ENCODE measurements at places on chromosomes 7 and 10.

GRCh38 chr10:104339469-104340110 lies 1.3 kb upstream of the ITPRIP start:
- DNase-seq, result no peak

DNA sequence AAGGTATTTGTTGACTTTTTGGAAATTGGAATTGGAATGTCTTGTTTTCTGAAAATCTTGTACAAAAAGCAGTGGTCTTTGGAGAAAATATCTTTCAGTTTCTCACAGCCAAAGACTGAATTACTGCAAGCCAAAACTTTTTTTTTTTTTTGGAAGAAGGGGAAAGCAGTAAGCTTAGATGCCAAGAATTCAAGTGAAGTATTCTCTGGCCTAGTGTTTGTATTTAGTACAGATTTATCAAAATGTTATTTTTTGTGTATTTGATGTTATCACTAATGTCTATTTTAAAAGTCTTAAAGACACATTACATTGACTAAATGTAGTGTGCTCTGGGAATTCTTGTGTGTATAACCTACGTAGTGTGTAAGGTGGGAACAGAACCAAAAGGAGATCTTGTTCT lies 6.2 kb downstream of the TET1 start:
- no peak for DNase-seq

DNA sequence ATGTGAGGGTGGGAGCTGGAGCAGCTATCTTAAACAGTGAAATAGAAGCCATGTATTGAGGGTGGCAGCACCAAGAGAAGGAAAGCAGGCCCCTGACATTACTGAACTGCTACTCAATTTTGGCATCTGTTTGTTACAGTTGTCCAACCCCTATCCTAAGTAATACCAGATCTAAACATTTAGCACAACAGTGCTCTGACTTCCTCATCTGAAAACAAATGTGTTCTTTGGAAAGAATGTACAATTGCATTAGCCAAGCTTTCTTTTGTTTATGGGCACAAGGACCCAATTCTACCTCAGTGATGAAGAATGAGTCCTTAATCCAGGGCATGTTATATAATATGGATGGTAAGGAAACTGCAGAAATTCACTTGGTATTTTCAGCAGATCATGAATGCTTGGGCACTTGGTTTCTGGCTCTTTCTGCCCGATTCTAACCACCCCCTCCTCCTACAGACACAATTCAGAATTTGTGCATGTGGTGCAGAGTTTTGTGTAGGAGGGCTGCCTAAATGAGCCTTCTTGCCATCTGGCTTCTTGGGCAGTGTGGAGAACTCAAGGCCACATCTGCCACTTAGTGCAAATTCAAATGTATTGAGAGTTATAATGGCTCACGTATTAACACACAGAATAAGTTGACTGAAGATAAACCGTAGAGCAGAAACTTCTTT lies 36.9 kb upstream of the KMT2E start:
- no peak for DNase-seq

- DNase-seq, result no peak
Observed at GRCh38 chr7:1590476-1590875, 20.6 kb upstream of the PSMG3 start.

DNA sequence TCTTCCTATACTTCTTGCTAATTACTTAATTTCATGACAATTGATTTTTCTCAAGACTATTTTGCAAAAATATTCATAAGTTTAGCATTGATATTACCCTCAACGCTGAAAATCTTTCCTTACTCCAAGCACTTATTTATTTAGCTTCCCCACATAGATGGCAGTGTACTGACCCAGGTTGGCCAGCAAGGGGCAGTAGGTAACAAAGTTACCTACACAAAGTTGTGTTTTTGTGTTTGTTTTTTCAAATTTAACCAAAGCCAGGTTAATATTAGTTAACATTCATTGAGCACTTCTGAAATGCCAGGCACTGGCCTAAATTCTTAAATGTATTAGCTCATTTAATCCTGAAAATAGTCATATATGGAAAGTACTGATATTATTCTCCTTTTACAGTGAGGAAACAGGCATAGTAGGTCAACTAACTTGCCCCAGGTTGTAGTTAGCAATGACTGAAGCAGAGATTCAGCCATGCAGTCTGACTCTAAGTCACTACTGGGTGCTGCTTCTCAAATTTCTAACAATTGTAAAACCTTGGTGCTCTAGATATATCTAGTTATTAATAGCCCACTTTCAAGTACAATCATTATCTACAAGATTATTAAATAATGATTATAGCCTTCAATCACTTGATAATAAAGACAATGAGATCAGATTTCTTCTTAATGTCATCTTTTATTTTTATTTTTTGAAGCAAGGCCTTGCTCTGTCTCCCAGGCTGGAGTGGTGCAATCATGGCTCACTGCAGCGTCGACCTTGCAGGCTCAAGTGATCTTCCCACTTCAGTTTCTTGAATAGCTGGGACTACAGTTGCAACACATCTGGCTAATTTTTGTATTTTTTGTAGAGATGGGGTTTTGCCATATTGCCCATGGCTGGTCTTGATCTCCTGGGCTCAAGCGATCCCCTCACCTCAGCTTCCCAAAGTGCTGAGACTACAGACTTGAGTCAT lies 5.8 kb upstream of the GGCT start:
- DNase-seq, result no peak

DNA sequence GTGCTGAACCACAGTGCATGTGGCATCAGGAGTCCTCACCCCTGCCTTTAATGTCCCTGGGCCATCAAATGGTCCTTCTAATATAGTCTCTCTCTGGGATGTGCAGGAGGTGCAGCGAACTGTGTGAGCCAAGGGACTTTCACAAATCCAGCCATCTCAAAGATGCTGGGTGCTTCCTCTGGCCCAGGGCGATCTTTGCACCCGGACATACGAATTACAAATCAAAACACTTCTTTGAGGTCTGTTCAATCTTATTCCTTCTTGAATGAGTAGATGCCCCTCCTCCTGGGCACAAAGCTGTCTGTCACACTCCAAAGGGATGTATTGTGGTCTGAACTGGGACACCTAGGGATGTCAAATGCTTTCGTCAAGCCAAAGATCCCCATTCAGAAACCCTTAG lies 60.6 kb downstream of the VSTM4 start:
- no peak for DNase-seq

DNA sequence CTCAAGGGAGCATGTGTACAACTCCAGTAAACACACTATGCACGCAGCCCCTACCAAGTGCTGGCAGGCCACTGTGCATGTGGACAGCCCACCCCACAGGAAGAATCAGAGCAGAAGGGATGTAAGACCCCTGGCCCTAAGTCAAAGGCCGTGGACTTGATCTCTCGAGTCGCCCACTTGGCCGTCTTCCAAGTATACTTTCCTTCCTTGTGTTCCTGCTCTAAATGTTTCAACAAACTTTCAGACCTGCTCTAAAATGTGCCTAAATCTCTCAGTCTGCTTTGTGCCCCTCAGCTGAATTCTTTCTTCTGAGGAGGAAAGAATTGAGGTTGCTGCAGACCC lies 21.1 kb upstream of the NOM1 start:
- DNase-seq, result no peak

- no peak for DNase-seq
Observed at GRCh38 chr10:24331457-24331856, 122.5 kb downstream of the KIAA1217 start.

GRCh38 chr10:30853066-30853465 lies 178.6 kb downstream of the ZNF438 start:
- no peak for DNase-seq

DNA sequence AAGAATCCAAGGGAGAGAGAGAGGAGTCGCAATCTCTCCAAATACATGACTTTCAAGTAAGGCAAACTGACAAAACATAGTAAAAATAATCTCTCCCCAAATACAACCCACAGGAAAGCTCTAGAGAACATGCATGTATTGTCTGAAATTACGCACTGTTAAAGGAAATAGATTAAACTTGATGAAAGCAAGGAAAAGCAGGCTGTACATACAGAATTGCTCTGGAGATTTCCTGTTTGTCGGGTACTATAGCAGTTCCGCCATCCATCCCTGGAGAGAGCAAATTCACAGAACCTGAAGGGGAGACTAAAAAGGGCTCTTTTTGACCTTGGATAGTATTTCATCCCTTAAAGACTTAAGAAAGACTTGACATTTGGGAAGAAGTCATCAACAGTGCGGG lies 170.2 kb upstream of the BET1 start:
- no peak for DNase-seq

GRCh38 chr7:2497500-2498336 lies 21.5 kb upstream of the GRIFIN start:
- no peak for DNase-seq

GRCh38 chr10:72274213-72274729 lies 547 bp downstream of the DDIT4 start:
- no peak for DNase-seq

GRCh38 chr7:106254525-106255116 lies 30.2 kb downstream of the NAMPT start:
- DNase-seq, result no peak

GRCh38 chr7:131231381-131232220 lies 96.1 kb upstream of the MKLN1 start:
- peak; percentile 17 for DNase-seq

- no peak for DNase-seq
Observed at GRCh38 chr10:101219946-101220451, 9.3 kb downstream of the LBX1 start.

GRCh38 chr7:114710499-114710898 lies 211.4 kb upstream of the MDFIC start:
- no peak for DNase-seq

DNA sequence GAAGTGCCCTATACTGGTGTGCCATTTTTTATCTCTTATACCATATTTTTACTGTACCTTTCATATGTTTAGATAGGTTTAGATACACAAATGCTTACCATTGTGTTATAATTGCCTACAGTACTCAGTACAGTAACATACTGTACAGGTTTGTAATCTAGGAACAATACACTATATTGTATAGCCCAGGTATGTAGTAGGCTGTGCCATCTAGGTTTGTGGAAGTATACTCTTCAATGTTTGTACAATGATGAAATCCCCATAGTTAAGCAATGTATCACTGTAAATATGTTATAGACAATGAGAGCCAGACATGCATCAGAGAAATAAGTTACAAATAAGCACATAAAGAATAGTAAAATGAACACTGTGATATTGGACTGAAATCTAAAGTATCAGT lies 109.1 kb downstream of the IQUB start:
- no peak for DNase-seq

DNA sequence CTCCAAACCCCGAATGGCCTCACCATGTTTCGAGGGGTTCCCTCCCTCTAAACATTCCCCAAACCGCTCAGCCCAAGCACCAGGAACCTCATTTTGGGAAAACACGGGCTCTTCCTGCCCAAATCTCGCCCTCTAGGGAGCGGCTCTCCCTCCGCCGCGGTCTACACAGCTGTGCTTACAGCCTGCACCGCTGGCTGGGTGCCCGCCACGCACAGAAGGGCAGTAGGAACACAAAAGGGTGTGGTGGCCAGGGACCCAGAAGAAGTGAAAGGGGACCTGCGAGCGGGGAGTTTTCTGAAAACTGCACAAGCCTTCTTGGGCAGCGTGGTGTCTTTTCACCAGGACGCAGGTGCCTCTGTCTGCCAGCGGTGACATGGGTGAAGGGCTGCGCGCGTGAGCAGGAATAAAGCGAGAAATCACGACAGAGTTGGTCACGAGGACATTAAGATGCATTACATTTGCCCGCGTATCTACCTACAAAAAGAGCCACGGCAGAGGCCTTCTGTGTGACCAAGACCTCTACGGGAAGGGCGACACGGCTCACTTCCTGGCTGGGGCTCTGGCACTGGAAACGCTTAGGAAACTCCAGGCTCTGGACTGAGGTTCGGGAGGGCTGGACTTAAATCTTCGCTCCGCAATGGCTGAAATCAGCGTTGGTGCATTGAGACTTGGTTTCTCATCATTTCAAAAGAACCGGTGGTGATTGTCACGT lies 171.7 kb downstream of the LSM5 start:
- no peak for DNase-seq

DNA sequence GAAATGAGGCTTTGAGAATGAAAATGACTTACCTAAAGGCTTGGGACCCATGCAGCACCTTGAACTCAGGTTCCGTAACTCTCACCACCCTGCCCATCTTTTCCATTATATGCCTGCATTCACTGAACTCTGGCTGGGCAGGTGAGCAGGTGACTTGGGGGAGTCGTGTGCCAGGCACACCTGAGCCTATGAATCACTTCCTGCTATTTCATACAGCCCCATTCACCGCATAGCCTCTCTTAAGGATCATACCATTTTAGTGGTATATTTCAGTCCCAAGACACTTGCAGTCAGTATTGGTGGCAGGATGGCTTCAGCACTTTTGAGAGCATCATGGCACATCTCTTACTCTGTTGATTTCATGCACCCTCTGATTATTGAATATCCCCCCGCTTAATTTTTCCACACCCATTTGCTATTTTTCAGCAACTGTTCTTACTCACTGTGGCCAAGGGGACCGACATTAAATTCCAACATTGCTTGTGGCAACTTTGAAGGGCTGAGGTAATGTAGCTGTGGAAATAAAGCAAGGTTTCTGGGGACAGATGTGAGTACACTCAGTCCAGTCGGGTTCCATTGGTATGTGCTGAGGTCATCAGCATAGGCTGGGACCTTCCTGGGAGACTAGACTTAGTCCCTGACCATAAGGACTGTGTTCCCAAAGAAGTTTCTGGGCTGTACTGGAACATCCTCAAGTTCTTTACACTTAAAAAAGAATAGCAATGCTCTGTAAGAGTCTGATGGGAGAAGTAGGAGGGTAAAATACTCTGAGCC lies 39.8 kb upstream of the ZNF438 start:
- no peak for DNase-seq

- no peak for DNase-seq
Observed at GRCh38 chr10:98267894-98268693, at the start of gene LOXL4. Gene LOXL4 (minus strand): TSS chr10:98268194. CDS start chr10:98263019, 5,175 bp downstream.

- DNase-seq, result no peak
Observed at GRCh38 chr10:65827359-65827758, 1098.5 kb upstream of the LRRTM3 start.

DNA sequence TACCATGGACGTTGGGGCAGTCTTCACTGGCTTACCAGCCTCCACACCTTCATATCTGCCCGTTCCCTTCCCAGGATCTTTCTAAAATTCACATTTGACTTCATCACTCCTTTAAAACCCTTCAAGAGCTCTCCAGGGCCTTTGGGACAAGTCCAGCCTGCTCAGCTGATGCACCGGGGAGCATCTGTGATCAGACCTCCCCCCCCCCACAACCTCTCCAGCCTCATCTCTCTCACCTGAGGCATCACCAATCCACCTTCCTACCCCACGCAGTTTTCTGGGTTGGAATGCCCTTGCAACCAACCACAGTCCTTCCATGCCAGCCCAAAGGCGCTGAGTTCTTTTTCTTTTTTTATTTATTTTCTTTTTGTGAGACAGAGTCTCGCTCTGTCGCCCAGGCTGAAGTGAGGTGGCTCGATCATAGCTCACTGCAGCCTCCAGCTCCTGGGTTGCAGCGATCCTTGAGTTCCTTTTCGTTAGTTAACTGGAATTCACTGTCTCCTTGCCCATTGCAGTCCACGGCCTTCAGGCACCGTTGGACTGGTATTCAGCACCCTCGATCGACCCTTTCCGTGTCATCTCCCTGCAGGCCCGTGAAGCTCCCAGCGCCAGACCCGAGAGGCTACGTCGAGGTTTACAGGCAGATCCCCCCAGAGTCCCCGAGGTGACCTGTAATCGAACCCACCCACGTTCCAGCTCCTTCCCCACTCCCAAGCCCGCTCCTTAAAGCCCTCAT lies 654 bp downstream of the ALKBH4 start:
- DNase-seq, result no peak

Measured in stimulated activated CD4-positive, alpha-beta T cell treated with anti-CD3 and anti-CD28 coated beads, Interleukin-1b, Interleukin-23, amount 100 ng/mL, for 1 hour (primary cell).